ENCODE measurements at places on chromosomes 6 and 20.

DNA sequence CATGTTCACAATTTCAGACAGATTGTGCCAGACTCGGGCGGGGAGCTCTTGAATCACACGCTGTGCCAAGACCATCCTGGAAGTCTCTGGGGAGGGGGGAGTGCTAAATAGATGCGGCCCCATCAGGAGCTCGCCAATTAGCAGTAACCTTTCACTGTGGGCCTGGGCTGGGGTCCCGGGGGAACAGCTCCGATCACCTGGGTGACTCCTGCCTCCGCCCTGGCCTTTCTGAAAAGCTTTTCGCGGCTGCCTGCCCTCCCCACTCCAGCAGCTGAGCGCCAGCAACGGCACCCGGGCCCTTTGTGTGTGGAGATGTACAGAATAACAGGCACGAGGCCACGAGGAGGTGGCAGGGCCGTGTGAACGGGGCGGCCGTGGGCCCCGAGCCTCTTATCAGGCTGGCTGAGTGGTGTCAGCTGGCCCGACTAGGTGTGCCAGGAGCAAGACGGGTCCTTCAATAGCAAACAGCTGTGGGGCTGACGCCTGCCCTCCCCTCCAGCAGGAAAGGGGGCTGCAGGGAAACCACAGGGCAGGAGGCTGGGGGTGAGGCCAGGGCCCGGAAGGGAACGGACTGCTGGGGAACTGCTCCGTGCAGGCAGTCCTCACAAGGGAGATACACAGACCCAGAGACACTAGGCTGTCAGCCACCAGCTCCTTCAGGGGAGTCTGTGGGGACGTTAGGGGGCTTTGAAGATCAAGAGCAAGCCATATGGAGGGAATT lies 56.8 kb downstream of the NOL4L start:
- DNase-seq: peak; percentile 96

DNA sequence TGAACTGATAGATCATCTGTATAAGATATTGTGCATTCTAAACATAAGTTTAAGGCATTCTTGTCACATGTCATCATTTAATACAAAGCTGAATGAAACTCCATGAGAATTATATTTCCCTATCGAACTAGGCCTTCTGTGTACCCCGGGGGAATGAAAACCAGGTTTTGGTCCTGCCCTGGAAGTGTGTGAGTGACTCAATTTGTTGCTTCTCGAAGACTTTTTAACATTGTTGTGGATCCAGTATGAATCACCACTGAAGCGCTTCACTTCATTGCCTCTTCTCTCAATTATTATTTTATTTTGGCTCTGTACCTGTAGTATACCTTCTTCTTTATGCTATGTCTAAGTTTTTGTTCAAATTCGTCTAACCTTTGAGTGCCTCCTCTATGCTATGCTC lies 150.8 kb downstream of the GRIK2 start:
- no peak for DNase-seq

DNA sequence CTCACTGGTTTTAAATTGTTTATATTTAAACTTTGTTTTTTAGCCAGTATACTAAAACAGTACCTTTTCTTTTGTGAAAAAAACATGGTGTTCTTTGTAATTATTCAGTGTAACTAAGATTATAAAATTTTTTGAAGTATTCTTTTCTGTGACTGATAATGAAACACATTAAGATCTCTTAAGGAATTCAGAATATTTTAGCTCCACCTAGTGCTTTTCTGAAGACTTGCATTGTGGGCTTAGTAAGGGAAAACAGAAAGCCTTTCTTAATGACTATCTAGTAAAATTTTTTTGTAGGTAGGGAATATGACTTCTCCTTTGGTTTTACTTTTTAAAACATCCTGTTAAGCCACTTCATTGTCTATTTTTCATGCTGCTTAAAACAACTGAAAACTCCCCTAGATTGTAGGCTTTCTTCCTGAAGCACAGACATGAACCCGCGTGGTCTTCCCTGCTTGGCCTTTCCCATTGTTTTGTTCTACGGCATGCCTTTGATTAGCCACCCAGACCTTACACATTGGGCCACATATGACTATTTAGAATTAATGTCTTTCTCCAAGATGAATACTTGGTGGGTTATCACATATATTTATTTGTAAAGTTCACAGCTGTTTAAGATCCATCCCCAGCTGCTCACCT lies 72.1 kb downstream of the AFDN start:
- DNase-seq: peak; percentile 78

GRCh38 chr20:1122388-1123315 lies 4.2 kb downstream of the PSMF1 start:
- peak; percentile 32 for DNase-seq

- DNase-seq: no peak
These were observed 593 bp downstream of the DNMT3B start for GRCh38 chr20:32762754-32763201.

GRCh38 chr6:148533309-148534107 lies 190.9 kb downstream of the SASH1 start:
- no peak for DNase-seq

DNA sequence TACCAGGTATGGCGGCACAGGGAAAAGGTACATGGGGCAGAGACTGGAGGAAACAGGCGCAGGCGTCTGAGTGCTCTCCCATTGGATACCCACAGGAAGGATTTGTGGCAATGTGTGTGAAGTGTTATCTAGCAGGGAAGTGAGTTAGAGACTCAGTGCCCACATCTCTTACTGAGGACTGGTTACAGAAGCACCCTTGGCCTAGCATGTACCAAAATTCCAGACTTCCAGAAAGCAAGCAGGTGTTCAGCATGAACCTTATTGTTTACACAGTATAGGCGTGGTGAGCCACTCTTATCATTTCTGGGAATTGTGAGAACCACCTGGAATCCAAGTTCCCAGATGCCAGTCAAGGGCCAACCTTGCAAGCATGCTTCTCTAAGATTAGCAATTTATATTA lies 14.2 kb downstream of the MANBAL start:
- no peak for DNase-seq

GRCh38 chr6:154448448-154449096 lies 61.9 kb downstream of the CNKSR3 start:
- DNase-seq: peak; percentile 79

GRCh38 chr20:34654207-34654744 lies 22.6 kb downstream of the PIGU start:
- no peak for DNase-seq

DNA sequence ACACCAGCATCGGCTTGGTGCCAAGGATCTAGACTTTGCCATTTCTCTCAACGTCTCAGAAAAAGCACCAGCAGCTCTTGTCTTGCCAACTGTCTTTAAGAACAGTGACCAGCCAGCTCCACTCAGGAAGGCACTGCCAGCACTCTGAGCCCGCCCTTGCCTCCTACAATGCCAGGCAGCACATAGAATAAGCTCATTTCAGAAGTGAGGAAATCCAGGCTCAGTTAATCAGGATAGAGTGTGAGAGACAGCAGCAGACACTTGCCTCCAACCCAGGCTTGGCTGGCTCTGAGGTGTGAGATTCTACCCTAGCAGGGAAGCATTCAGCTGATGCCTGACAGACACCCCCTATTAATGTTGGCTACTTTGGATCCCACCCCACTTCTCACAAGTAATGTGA lies 4.3 kb upstream of the SYNDIG1 start:
- DNase-seq: no peak

GRCh38 chr6:132693478-132693877 lies 20.4 kb downstream of the VNN1 start:
- no peak for DNase-seq

GRCh38 chr6:4563877-4564276 lies 212.3 kb upstream of the CDYL start:
- DNase-seq: no peak

- DNase-seq: no peak
These were observed 78.9 kb downstream of the ANKRD60 start for GRCh38 chr20:58149437-58150091.

DNA sequence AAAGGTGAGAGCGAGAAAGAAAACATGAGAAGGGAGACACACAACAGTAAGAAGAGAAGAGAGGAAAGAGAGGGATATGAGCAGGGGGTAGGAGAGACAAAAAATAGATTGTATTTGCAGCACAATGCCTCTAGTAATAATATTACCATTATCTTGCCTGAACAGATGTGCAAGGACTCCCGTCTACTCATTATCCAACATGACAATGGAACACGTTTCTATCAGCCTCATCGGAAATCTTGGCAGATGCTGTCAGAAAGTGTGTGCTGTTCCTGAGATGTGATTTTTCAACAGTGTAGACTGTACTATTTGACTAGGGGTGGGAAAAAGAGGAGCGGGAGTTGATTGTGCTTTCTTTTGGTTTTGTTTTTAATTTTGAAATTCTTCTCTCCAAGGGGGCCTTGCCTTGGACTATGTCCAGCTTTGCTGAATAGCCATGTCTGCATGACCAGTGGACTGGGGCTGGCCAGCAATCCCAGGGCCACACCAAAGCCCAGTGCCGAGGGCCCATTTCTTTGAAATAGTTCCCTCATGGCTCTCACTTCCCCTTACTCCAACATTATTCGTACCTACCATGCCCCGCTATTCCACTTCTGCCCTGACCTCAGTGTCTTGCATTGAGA lies 11.3 kb upstream of the TRAM2 start:
- no peak for DNase-seq

DNA sequence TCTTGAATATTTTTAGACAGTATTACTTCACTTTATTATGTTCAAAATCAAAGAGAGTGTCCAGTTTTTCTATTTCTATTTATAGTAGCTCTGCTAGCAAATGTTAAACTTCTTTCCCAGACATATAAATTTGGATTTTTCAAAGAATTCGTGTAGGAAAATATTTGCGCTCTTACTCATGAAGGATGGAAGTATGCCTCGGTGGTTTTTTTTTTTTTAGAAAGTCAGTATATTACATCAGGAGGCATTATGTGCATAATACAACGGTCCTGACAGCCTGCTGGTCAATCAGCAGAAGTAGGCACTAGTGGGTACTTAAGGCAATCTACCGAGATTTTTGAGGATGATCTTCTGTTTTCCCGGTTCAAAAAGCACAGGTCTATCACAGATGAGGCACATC lies 249.3 kb downstream of the TBX18 start:
- DNase-seq: no peak

DNA sequence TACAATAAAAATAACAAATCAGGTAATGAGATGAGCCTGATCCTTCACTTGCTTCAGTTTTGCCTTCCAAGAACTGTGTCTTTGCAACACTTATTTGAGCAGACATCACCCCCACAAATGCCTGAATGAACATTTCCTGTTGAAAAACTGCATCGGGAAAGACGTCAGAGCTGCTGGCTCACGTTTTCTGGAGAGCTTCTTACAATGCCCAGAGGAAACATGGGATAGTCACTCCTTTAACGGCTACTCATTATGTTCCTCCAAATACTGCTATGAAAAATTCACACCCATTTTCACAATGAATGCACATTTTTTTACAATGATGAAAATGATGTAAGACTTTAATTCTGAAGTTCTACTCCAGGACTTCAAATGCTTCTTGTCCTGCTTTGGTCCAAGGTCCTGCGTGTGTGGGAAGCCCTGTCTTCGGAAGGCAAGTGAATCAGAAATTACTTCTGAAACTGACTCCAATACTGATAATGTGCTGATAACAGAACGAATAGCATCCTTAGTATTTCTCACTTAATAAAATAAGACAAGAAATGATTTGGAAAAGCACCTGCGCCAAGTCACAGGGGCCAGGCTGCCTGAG lies 238.0 kb downstream of the ANKRD60 start:
- DNase-seq: no peak

GRCh38 chr6:160238761-160239751 lies 19.6 kb downstream of the SLC22A2 start:
- no peak for DNase-seq

DNA sequence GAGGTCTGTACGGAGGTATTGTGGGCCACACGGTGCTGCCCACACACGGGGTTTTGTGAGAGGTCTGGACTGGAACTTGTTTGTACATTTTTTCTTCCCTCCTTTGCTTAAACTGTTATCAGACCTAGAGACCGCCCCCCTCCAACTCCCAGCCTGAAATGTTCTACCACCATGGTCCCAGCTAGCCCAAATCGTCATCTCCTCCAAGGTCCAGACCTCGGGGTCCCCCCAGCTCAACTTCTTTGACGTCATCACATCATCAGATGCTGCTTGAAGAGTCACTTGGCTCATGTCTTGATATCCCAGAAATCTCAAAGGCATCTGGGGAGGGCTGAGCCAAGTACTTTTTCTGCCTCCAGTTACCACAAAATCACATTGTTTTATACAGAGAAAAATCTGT lies 2.8 kb upstream of the CCDC170 start:
- DNase-seq: no peak

- no peak for DNase-seq
These were observed 48.5 kb upstream of the E2F3 start for GRCh38 chr6:20353134-20353533.

DNA sequence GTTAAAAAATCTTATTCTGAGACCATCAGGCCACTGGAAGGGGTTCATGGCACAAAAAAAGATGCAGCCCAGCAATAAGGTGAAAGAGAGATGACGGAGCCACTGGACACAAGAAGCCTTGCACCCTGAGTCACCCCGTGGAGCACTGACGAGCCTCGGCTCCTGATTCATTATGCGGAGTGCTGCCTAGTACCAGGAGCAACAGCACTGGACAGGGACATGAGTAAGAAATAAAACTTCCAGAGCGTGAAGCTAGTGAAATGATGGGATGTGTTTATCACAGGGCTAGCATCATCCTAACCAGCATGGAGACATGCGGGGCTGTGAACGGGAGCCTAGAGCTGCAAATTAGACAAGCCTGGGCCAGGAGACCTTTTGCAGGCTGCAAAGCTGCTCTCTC lies 53.3 kb downstream of the RNASET2 start:
- no peak for DNase-seq

DNA sequence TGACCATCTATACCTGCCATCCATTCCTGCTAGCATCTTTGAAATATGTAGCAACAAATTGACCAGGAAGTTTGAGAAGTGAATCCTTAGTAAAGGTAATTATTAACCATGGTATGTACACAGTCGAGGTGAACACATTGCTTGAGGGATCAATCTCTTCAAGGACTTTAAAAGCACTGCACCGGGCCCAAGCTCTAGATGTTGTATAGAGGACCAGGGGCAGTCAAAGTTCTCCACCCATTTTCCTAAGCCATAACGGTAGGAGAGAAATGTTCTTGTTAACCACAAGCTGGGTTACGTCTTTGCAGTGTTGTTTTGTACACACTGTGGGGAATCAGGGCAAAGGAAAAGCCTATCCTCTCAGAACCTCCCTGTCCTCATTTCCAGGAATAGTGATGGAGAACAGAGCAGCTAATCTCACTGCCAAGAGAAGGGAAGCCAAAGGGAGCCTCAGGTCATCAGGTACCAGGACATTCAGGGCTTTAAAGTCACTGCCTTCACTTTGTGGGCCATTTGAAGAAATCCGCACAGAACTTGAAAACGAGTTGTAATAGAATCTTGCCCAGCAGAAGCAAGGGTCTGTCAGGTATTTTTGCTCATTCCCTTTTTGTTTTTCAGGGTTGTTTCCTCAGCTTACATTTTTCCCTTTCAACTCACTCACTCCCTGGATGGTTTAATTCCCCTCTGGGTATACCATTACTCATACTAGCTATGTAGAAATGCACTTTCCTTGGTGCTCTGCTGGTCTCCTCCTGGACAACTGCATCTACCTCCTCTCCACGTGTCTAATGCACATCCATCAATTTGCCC lies 5.3 kb upstream of the PM20D2 start:
- no peak for DNase-seq

- no peak for DNase-seq
These were observed 57.6 kb upstream of the LOC128125822 start for GRCh38 chr6:63514488-63515173.
